Vagina (tissue), 2 donors: ENCODE measurements at places on chromosomes 1 and 21. TPM values are rescaled to one million over a fixed set of nuclear protein-coding genes. Genes with fewer than 3 reads are reported as not detected.
A peak's percentile ranks its signal among the peaks of the same experiment; 100 is the strongest.

GRCh38 chr1:108199201-108199691, 897 bp downstream of the SLC25A24 start:
- H3K27ac ChIP-seq, result peak overlapping the region; percentile 97
- no peaks in the 10 kb centered on the region for H3K27me3 ChIP-seq
- no peak for DNase-seq
- H3K4me1 ChIP-seq, result peaks cover 19% of the 10 kb centered on the region
- H3K4me3 ChIP-seq, result peak overlapping the region; percentile 93

GRCh38 chr1:184755226-184756065, 788 bp upstream of the EDEM3 start:
- peaks cover 29% of the 10 kb centered on the region for H3K4me1 ChIP-seq
- H3K4me3 ChIP-seq, result peak overlapping the region; percentile 50
- H3K27ac ChIP-seq, result peak overlapping the region; percentile 82

DNA sequence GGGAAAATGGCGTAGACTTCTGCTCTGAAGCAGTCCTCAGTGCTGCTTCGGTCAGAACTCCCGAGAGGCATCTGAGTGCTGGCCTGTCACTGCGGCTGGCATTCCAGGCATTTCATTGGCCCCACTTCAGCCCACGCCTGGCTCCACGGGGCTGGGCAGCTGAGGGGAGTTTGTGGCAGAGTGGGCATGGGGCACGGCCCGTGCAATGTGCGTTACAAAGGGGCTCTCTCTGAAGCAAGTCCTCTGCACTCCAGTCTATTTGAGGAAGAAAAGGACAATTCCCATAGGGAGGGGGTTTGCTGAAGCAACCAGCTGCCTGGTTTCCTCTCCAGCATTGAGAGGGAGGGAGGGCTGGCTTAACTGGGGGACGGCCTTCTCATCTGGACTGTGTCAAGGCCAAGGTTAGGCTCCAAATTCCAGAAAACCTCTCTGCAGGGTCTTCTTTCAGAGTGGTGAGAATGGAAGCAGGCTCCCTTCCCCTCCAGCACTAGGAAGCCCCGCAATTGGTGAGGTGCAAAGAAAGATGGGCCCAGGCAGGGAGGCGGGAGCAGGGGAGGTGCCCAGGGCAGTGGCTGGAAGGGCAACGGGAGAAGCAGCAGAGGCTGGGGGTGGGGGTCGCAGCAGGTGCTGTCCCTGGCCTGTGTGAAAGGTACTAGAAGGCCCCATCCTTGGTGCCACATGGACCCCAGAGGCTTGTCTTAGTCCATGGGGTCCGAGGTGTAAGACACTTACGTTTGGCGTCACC, 21.1 kb upstream of the GPR157 start:
- H3K27me3 ChIP-seq, result no peaks in the 10 kb centered on the region
- H3K4me3 ChIP-seq, result no peak overlapping the region
- peaks cover 6% of the 10 kb centered on the region for H3K4me1 ChIP-seq
- no peak overlapping the region for H3K27ac ChIP-seq

DNA sequence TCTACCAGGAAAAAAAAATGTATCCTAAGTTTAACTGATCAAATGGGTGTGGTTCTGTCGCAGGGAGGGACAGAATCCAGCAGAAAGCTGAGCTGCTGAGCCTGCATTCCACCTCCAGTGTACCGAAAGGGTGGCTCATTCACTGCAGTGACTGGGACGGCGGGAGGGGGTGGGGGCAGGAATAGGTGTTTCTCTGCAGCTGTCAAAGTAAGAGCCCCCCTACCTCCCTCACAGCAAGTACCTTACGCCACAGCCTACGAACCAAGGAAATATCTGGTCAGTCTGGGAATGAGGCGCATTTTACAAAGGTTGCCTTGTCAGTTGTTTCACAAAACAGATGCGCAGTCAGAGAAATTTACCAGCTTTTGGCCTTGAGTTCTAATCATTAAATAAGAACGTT, 1.7 kb downstream of the S100B start:
- H3K36me3 ChIP-seq, result no peaks in the 10 kb centered on the region
- no peak for DNase-seq
- H3K27ac ChIP-seq, result no peak overlapping the region
- H3K4me1 ChIP-seq, result peaks cover 6% of the 10 kb centered on the region
- H3K4me3 ChIP-seq, result no peak overlapping the region
- no peaks in the 10 kb centered on the region for H3K27me3 ChIP-seq

DNA sequence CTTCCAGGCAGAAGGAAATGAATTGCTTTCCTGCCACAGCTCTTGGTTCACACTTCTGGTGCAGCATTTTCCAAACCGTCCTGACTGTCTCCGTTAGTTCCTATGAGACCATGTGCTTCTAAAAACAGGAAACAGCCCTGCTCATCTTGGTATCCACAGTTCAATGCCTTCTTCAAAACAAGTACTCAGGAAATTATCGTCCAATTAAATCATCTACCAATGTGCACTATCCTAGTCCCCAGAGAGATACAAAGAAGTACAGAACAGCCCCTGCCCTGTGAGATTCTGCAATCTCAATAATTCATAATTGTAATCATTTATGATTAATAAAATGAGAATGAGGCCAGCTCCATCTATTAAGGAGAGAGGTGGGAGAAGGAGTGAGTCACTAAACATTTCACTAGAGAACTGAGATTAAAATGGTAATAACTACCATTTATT, 11.2 kb downstream of the CLEC20A start:
- peaks cover 4% of the 10 kb centered on the region for H3K36me3 ChIP-seq
- peaks cover 12% of the 10 kb centered on the region for H3K4me1 ChIP-seq
- H3K4me3 ChIP-seq, result no peak overlapping the region
- DNase-seq, result no peak

Gene TAS1R3
- 0.74 TPM for total RNA-seq

Gene CNTN2
- 7.4 TPM for total RNA-seq

Gene TMPRSS15
- total RNA-seq, result not detected
